ENCODE measurements at places on chromosomes 1 and 21. TPM values are rescaled to one million over a fixed set of nuclear protein-coding genes. Genes with fewer than 3 reads are reported as not detected.

The PLA2G2D gene
- total RNA-seq, result not detected

DNA sequence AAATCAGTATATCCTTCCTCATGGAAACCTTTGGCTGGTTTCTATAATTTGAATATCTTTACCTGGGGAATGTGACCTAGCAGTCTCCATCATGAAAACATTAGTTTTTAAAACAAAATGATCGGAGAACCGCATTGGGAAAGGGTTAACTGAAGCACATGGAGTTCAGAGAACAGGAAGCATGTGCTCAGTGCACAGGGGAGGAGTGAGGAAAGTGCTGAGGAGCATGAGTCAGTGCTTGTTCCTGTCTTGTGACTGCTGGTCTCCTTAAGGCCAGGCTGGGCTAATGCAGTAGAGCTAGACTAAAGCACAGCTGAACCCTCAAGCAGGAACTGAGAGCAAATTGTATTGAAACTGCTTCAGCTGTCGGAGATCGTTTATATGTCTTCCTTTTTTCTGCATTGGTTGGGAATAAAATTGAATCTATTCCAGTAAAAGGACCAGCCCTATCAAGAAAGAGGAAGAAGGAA is 5.8 kb downstream of the IFI16 start:
- peak overlapping the region; percentile 100 for H3K27ac ChIP-seq
- peak overlapping the region; percentile 93 for H3K4me3 ChIP-seq
- H3K27me3 ChIP-seq, result no peaks in the 10 kb centered on the region
- H3K36me3 ChIP-seq, result peaks cover 64% of the 10 kb centered on the region

DNA sequence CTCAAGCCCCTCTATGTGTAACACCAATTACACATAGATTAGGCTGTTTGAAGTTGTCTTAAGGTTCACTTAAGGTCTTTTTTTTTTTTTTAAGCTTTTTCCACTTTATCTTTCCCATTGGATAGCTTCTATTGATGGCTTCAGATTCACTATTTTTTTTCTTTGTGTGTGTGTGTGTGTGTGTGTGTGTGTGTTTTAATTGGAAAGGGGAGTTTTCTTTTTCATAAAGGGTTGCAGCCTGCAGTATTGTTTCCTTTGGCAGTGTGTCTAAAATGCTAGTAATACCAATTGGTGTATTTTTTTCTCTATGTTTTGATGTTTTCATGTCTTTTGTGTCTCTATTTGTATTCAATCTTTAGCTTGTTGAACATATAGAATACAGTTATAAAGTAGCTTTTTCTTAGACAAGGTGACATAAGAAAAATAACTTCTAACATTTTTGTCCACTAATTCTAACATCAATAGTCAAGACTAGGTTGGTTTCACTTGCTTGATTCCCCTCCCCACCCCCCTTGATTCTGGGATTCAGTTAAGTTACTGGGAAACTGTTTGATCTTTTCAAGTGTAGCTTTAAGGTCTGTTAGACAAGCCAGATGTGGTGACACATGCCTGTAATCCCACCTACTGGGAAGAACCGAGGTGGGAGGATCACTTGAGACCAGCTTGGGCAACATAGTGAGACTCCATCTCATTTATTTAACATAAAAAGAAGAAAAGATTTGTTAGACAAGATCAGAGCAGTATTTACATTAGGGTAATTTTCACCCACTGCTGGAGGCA is 21.4 kb downstream of the PRRC2C start:
- no peaks in the 10 kb centered on the region for H3K27me3 ChIP-seq
- peak overlapping the region; percentile 28 for H3K4me3 ChIP-seq

DNA sequence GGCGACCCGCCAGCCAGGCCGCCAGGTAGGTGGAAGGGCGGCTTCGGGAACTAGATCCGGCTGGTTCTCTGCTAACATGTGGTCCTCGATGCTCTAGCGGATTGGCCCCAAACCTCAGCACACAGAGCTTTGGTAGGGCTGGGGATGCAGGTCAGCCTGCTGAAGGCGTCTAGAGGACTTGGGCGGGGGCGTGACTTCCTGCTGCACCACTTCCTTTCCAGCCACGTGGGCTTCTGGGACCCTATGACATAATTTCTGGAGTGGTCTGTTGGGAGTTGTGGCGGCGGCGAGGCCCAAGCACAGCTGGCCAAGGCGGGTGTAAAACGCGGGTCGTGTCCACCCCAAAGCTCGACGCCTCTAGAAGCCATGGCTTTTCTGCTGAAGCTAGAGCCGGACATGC is 124.5 kb downstream of the ATF6 start:
- no peak overlapping the region for H3K4me3 ChIP-seq
- H3K27me3 ChIP-seq, result no peaks in the 10 kb centered on the region
- no peak for DNase-seq
- peaks cover 3% of the 10 kb centered on the region for H3K4me1 ChIP-seq
- H3K27ac ChIP-seq, result no peak overlapping the region

The BGLAP gene
- 1.8 TPM for total RNA-seq

DNA sequence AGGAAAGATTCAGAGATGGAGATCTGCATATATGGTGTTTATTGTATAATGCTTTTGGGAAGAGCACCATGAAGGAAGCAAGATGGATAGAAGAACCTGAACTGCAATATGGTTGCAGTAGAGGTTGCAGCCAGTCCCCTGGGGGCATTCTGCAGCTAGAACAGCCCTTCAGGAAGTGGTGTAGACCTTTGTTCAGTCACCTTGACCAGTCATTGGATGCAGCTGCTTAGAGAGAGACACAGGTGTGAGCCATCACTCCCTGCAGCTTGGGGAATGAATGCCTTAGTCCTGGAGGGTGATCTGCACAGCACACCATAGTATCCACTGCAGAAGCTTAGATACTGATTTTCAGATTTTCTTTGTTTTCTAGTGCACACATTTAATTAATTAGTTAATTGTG is 42.3 kb downstream of the NEK7 start:
- no peak overlapping the region for H3K4me3 ChIP-seq
- H3K36me3 ChIP-seq, result peaks cover 6% of the 10 kb centered on the region
- H3K4me1 ChIP-seq, result peaks cover 48% of the 10 kb centered on the region
- no peak for DNase-seq
- no peak overlapping the region for H3K27ac ChIP-seq

GRCh38 chr1:202282025-202282371 is 59.7 kb downstream of the UBE2T start:
- H3K4me1 ChIP-seq, result no peaks in the 10 kb centered on the region
- no peak for DNase-seq
- H3K4me3 ChIP-seq, result no peak overlapping the region

DNA sequence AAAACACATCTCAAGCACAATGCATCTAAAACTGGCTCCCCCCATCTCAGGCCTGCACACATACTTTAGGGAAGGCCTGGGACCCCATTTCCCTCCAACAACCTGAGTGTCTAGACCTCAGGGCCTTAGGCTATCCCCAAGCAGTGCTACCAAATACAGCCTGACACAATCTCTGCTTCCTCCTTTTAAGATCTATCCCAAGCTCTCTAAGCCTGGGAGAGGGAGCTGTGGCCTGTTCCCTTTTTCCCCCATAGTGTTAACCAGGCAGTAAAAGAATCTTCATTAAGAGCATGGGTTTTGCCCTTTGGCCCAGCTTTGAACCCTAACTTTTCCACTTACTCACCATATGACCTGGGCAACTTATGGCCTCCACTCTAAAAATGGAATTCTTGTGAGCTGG is 10.8 kb upstream of the COL8A2 start:
- peaks cover 7% of the 10 kb centered on the region for H3K4me1 ChIP-seq
- H3K27me3 ChIP-seq, result no peaks in the 10 kb centered on the region
- no peak for DNase-seq
- H3K27ac ChIP-seq, result no peak overlapping the region

The ATP1A2 gene
- total RNA-seq, result not detected

GRCh38 chr1:29785137-29785527 is 548.8 kb downstream of the PTPRU start:
- no peak for DNase-seq
- H3K27ac ChIP-seq, result no peak overlapping the region
- H3K36me3 ChIP-seq, result no peaks in the 10 kb centered on the region
- H3K27me3 ChIP-seq, result peaks cover 17% of the 10 kb centered on the region

- no peaks in the 10 kb centered on the region for H3K36me3 ChIP-seq
- DNase-seq, result no peak
- no peak overlapping the region for H3K4me3 ChIP-seq
- H3K27me3 ChIP-seq, result peaks cover 45% of the 10 kb centered on the region
Observed at GRCh38 chr1:183432548-183432875, 14.3 kb upstream of the NMNAT2 start.

GRCh38 chr1:196680107-196680506 is 28.3 kb downstream of the CFH start:
- no peaks in the 10 kb centered on the region for H3K27me3 ChIP-seq
- no peak overlapping the region for H3K4me3 ChIP-seq
- H3K27ac ChIP-seq, result no peak overlapping the region
- H3K36me3 ChIP-seq, result no peaks in the 10 kb centered on the region
- H3K4me1 ChIP-seq, result no peaks in the 10 kb centered on the region
- no peak for DNase-seq

DNA sequence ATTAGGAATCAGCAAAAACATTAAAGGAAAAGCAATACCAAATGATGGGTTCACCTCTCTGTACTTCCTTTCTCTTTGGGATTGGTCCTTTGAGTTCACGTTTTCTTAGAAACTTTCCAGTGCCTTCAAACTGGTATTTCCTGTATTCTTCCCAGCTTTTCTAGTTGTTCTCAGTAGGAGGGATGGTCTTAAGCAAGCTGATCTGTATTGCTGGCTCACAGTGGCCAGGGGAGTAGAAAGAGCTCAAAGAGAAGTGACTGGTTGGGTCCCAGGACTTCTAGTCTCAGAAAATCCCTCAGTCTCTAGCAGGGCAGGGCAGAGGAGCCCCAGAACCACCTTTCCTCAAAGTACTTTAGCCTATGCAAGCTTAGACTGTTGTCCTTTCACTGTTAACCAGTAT is 10.1 kb upstream of the USP24 start:
- no peak overlapping the region for H3K4me3 ChIP-seq
- no peak for DNase-seq
- H3K36me3 ChIP-seq, result peaks cover 4% of the 10 kb centered on the region
- H3K27me3 ChIP-seq, result no peaks in the 10 kb centered on the region
- H3K4me1 ChIP-seq, result no peaks in the 10 kb centered on the region
- H3K27ac ChIP-seq, result no peak overlapping the region

The SLC44A3 gene
- not detected for total RNA-seq

GRCh38 chr1:59331686-59332620 is 35.1 kb downstream of the FGGY start:
- DNase-seq, result no peak
- peaks cover 7% of the 10 kb centered on the region for H3K36me3 ChIP-seq
- peak overlapping the region; percentile 84 for H3K4me3 ChIP-seq
- H3K4me1 ChIP-seq, result peaks cover 22% of the 10 kb centered on the region
- no peaks in the 10 kb centered on the region for H3K27me3 ChIP-seq

The ROR1 gene
- total RNA-seq, result 0.38 TPM

GRCh38 chr1:22420455-22421053 is 31.1 kb upstream of the ZBTB40 start:
- no peak overlapping the region for H3K4me3 ChIP-seq
- H3K27me3 ChIP-seq, result peaks cover 21% of the 10 kb centered on the region
- H3K36me3 ChIP-seq, result no peaks in the 10 kb centered on the region
- no peaks in the 10 kb centered on the region for H3K4me1 ChIP-seq
- no peak for DNase-seq

GRCh38 chr1:167669209-167670124 is 39.4 kb downstream of the RCSD1 start:
- no peaks in the 10 kb centered on the region for H3K36me3 ChIP-seq
- peaks cover 72% of the 10 kb centered on the region for H3K4me1 ChIP-seq
- no peak for DNase-seq
- no peaks in the 10 kb centered on the region for H3K27me3 ChIP-seq

DNA sequence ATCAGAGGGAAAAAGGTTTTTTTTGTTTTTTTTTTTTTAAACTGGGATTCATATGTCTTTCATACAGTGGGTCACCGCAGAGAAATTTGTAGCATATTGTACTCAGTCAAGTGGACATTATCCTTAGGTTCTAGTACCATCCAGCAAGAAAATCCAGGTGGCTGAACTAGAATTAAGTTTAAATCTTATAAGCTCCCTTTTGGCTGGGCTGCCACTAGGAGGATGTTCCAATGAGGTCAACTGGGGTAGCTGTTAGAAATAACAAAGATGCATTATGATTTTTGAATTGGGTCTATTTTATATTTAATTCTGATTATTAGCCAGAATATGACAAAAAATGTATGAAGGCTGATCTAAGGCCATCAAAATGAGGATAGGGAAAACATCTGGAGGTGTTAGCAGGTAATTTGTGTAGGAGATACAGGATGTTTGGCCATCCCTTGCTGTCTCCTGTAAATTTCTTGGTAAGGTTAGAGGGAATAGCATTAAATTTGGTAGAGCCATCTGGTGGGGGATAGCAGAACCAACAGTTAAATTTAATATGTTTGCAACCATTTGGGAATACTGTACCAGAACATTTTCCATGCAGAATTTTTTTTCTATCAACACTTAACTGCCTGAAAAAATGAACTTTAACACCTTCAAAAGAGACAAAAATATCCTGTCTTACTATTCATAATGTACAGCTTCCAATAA is 568.5 kb upstream of the B3GALT2 start:
- no peak overlapping the region for H3K4me3 ChIP-seq
- no peak overlapping the region for H3K27ac ChIP-seq
- no peaks in the 10 kb centered on the region for H3K27me3 ChIP-seq
- DNase-seq, result no peak
- H3K36me3 ChIP-seq, result no peaks in the 10 kb centered on the region

The ZBED6 gene
- total RNA-seq, result 24.9 TPM

DNA sequence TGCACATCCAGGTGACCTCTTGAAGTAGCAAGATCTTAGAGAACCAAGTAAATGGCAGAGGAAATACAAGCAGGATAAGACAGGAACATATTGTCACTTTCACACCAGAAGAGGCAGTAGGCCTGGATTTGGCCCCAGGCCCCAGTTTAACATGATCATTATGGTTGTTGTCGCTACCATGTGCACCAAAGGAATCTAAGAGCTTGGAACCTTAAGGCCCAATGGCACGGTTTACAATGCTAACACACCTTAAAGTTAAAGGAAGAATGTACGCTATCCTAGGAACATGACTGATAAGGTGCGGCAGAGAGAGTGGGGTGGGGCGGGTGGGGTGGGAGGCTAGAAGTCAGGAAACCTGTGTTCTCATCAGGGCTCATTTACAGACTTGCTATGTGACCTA is 147.5 kb downstream of the ROR1 start:
- DNase-seq, result no peak
- H3K27me3 ChIP-seq, result no peaks in the 10 kb centered on the region
- no peak overlapping the region for H3K4me3 ChIP-seq
- no peaks in the 10 kb centered on the region for H3K4me1 ChIP-seq

- peak overlapping the region; percentile 72 for H3K4me3 ChIP-seq
- H3K27me3 ChIP-seq, result no peaks in the 10 kb centered on the region
- peak overlapping the region; percentile 100 for H3K27ac ChIP-seq
- DNase-seq, result no peak
Observed at GRCh38 chr1:89311757-89312156, 39.1 kb upstream of the GBP5 start.

The AADACL4 gene
- not detected for total RNA-seq
